Hair follicle dermal papilla cell (primary cell): ENCODE measurements at places on chromosomes 7 and 10. TPM values are rescaled to one million over a fixed set of nuclear protein-coding genes. Genes with fewer than 3 reads are reported as not detected.

Gene OLAH
- not detected in 2 replicates for total RNA-seq

Gene PKD2L1
- total RNA-seq = not detected in 2 replicates

Gene C10orf143
- total RNA-seq = 1.3 and 1.9 TPM in 2 replicates

Gene WEE2
- total RNA-seq = under 0.01 TPM in 1 of 2 replicates, not detected in the other

Gene SAMD9
- 22.2 and 27.3 TPM in 2 replicates for total RNA-seq

Gene RNF148
- total RNA-seq = 0.36 and 0.65 TPM in 2 replicates

Gene EPDR1
- 19.8 and 32.2 TPM in 2 replicates for total RNA-seq
